ENCODE measurements at places on chromosomes 2 and 18.

GRCh38 chr2:62313449-62314227, 117.7 kb downstream of the B3GNT2 start:
- peak; percentile 68 for DNase-seq

DNA sequence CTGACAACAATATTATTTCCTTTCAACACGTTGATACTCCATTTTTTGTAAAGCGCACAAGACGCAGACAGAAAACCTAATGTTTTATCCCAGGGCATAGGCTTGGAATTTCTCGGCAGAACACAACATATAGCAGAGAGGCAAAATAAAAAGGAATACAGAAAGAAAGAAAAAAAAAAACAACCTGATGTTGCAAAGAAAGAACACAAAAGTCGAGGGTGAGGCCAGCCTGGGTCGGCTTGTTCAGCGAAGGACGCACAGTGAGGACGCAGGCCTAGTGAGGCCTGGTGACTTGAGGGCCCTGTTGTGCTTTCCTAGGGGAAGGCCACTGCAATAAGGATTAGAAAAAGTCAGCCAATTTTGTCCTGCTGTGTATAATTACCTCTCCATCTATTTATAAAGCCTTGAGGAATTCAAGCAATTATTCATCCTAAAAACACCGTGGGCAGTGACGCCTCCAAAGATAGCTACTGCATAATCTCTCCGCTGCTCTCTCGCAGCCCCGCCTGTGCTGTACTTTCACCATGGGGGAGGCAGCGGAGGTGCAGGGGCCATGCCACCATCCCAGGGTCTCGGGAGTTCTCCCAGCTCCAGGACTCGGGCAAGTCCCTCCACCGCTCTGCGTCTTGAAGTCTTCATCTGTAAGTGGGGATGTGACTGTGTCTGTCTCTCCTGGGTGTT, 61.9 kb upstream of the SH3RF3 start:
- DNase-seq: no peak

GRCh38 chr2:231467613-231468530, 3.6 kb upstream of the NCL start:
- DNase-seq: no peak

DNA sequence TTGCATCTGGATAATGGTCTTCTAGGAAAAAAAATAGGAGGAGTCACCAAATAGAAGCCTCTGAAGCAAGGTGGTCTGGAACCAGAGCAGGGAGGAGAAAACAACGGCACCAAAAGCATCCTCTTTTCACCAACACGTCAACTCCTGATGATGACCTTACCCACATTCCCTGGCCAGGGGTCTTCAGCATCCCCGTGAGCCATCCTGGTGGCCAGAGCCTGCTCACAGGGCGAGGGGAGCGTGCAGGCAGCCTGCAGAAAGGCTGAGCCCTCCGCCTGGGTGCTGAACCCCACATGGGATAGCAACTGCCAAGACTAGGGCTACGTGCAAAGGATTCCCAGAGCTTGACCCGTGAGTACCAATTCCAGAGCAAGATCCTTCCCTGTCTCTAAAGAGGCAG, 191.0 kb downstream of the NDUFA10 start:
- no peak for DNase-seq

DNA sequence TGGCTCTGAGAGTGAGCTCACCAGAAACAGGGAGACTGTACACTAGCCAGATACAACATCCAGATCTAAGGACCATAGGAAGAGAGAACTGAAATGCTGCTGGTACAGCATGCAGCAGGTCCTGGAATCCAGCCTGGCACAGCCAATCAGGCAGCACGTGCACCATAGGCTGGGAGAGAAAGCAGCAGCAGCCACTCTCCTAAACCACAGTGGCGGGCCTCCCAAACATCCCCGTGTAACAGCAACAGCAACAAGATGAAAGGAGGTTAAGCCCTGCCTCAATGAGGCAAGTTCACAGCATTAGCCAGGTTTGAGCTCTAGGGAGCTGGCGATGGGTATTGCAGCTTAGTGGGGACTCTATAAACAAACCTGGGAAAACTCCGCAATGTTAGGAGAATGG, 192.0 kb downstream of the EPHA4 start:
- no peak for DNase-seq

GRCh38 chr2:3176869-3177255, 200.8 kb downstream of the EIPR1 start:
- DNase-seq: no peak

DNA sequence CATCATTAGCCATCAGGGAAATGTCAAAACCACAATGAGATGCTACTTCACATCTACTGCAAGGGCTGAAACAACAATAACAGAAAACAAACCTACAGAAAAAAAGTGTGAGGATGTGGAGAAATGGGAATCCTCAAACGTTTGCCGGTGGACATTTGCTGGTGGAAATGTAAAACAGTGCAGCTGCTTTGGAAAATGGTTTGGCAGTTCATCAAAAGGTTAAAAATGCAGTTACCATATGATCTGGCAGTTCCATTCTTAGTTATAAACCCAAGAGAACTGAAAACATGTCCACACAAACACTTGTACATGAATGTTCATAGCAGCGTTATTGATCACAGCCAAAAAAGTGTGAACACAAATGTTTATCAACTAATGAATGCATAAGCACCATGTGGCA, 44.2 kb downstream of the PROC start:
- no peak for DNase-seq
